ENCODE measurements at places on chromosomes 3 and 15.

GRCh38 chr3:32813180-32813579 is 4.6 kb upstream of the TRIM71 start:
- DNase-seq = no peak

DNA sequence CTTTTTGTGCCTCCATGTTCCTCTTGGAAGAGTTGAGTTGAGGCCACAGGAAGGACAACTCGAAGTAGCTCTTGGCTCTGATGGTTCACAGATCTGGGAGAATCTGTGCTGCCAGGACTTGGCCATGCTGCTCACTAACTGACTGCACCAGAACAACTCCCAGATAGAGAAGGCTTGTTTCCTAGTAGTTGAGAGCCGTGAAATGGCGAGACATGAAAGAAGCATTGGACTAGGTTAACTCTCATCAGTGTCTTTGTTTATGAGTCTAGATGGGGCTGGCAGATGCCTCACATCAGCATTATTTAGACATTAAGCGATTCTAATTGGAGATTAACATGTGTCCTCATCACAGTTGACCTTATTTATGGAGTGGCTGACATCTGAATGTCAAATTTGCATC is 92.9 kb upstream of the AGBL1 start:
- DNase-seq = no peak

GRCh38 chr3:40971191-40972168 is 227.8 kb upstream of the CTNNB1 start:
- peak; percentile 18 for DNase-seq

- no peak for DNase-seq
These were observed 96.0 kb downstream of the C3orf70 start for GRCh38 chr3:185056908-185057307.
